ENCODE measurements at places on chromosomes 7 and 10.
A peak's percentile ranks its signal among the peaks of the same experiment; 100 is the strongest.

- DNase-seq, result no peak
Measured at GRCh38 chr7:41967156-41967555, 264.3 kb upstream of the INHBA start.

DNA sequence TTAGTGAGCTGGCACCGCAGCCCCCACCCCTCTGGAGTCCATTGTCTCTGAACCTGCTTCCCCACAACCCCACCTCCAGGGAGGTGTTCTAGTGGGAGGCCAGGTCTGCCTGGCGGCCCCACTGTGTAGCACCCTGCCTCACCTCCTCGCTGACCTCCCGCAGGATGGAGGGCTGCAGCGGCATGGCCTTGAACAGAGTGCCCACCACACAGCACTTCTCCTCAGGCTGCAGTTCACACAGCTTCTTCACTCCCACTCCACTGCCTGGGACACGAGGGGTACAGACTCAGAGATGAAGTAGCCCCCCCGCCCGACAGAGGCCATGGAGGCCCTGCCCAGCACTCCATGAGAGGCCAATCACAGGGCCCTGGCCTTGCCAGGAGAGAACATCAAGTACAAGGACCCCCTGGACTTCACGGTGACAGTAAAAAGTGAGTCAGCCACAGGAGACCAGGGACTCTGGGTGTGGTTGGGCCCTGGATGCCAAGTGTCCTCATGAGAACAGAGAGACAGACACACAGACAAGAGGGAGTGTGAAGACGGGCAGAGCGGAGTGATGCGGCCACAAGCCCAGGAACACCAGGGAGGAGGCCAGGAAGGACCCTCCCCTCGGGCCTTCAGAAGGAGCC is 5.4 kb downstream of the POLD2 start:
- DNase-seq, result no peak

GRCh38 chr7:41037691-41038090 is 665.2 kb downstream of the INHBA start:
- DNase-seq, result no peak

- DNase-seq, result peak; percentile 27
Measured at GRCh38 chr10:103231047-103231551, 14.6 kb upstream of the RPEL1 start.

DNA sequence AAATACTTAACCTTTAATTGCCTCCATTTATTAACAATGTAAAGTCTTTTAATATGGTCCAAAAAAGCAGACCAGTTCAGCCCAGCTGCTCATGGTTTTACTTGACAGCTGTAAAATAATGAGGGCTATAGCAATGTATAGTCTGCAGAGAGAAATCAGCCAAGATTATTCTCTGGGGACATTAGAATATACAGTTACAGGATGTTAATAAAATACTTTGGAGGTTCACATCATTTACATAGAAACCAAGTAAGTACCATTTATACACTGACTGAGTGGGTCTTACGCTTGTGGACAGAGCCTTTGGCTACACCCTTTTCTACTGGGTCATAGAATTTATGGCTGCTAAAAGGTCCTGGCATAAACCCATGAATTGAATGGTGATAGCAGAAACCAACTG is 340.7 kb upstream of the CELF2 start:
- no peak for DNase-seq

GRCh38 chr7:107933386-107934013 is 42.5 kb downstream of the DLD start:
- DNase-seq, result no peak

DNA sequence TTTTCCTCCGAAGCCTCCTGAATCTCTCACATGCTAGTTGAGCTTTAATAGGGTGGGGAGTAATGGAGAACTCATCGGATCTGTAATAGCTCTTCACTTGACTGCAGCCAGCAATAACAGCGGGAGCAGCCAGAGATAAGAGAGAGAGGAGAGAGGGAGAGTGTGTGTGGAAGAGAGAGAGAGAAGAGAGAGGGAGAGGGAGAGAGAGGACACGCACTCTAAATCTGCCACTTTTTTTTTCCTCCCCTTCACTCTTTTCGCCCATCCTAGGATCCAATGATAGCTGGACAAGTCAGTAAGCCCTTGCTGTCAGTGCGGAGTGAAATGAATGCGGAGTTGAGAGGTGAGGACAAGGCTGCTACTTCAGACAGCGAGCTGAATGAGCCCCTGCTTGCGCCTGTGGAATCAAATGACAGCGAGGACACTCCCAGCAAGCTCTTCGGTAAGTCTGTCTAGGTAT is 107.9 kb downstream of the POU6F2 start:
- DNase-seq, result no peak

DNA sequence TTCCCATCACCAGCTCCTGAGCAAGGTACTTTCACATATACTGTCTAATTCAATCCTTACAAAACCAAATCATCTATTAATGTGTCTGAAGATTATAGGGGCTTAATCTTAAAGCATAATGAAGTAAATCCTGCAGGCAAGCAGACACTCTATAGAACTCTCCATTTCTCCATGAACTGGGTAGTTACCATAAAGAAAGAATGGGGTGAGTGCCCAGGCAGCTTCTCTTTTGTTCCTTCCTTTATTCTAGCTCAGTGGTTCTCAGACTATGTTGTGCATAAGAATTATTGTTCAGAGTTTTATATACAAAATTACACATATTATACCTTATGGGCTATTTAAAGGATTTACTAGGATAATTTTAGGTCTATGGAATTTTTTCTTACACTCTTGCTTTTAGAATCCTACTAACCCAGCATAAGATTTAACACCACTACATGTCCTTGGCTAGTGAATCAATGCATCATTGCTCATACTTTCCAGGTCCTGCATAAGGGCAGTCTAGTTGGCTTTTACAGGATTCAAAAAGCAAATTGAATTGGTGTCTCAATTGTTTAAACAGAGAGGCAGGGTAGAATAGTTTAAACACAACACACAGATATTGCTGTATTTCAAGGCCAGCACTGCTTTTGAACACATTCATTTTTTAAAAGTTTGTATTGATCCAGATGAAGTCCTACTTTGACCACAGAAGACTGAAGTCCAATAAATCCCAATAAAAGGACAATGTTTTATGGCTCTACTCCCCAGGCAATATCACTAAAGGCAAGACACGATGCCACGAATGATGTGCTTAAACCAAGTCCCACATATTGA is 12.9 kb downstream of the SGCE start:
- DNase-seq, result no peak

GRCh38 chr10:61197057-61197456 is 253.1 kb upstream of the RHOBTB1 start:
- DNase-seq, result no peak

DNA sequence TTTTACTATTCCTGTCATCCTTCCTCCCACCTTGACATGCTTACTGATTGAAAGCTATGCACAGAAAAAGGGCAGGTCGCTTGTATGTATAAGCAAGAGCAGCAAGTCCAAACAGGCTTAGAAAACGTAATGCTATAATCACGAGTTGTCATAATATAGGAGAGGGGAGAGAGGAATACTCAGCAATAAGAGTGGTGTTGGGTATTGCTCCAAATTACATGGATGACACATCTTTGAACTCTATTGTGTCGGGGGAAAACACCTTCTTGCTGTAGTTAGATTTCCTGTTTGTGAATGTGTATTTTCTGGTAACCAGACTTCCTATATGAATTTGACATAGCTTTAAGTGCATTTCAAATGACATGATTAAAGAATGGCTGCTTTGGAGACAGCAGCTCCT is 7.5 kb downstream of the MET start:
- no peak for DNase-seq

- DNase-seq, result peak; percentile 45
Measured at GRCh38 chr10:21173802-21174714, 276.9 kb upstream of the NEBL start.

DNA sequence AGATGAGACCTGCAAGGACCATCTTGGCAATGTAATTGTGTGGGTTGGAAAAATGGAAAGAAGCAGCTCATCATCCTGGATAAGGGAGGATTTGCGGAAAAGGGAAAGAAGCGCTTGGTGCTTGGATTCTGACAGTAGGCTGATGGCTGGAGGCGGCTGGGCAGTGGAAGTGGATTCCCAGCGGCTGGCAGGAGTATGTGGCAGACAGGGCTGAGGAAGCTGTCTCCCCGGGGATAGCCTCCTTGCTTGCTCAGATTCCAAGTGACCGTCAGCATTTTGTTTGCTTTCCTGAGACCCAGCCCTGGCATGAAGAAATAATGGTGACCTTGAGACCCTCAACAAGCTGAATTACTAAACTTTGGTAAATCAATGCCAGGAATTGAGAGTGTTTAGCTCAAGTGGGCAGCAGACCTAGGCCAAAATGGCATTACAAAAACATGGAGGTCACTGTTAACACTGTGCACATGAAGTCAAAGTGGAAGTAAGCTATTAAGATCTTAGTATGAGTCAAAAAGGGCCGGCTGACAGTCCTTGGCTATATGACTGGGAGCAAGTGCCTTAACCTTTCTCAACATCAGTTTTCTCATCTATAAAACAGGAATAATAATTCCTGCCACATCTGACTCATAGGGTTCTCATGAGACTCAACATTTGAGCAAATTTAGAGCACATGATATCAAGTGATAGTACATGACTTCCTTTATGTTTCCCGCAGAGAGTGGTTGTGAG is 21.3 kb downstream of the SLC25A28 start:
- DNase-seq, result no peak

GRCh38 chr10:88152728-88153133 is 289.3 kb downstream of the PTEN start:
- DNase-seq, result no peak

DNA sequence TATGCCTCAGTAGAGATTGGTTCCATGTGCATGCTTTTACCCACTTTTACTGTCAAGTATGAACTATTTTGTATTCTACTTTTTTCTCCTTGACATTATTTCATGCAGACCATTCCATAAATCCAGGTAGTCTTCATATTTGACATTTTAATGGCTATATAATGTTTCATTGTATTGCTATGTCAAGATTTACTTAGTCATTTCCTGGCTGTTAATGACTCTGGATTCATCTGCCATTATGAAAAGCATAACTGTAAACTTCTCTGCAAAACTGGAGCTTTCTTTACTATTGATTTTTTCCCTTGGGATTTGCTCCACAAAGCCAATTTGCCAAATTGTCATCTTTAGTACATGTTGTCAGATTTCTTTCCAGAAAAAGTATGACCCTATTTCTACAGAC is 6.8 kb upstream of the MSRB2 start:
- DNase-seq, result no peak

GRCh38 chr10:45053569-45054100 is 52.9 kb downstream of the ZNF22 start:
- DNase-seq, result no peak

DNA sequence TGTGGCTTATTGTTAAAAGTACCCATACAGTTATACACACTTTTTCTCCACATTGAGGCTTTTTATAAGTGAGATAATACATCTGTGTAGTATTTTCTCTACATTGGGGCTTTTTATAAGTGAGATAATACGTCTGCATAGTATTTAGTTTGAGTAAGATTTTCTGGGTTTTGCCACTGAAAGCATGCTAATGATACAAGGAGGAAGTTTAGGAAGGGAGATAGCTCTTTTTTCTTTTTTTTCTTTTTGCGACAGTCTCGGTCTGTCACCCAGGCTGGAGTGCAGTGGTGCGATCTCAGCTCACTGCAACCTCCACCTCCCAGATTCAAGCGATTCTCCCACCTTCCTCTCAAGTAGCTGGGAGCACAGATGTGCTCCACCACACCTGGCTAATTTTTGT is 13.3 kb downstream of the FAM107B start:
- no peak for DNase-seq

DNA sequence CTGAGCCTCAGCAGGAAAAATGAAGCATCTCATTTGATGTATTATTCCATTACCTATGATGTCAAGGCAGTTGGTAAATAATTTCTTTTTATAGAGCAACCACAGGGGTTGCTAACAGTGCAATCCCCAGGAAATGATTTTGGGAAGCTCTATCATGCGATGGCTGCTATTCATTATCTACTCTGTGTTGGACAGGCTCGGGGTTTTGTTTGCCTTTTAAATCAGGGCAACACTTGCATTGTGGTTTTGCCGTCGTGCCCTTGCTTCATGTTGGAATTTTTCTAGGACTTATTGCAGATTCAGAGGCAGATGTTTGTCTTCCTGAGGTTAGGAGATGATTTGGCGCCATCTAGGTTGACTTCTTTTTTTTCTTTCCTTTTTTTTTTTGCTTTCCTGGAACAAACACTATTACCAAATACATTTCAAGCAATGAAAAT is 128.4 kb downstream of the BICC1 start:
- peak; percentile 16 for DNase-seq

DNA sequence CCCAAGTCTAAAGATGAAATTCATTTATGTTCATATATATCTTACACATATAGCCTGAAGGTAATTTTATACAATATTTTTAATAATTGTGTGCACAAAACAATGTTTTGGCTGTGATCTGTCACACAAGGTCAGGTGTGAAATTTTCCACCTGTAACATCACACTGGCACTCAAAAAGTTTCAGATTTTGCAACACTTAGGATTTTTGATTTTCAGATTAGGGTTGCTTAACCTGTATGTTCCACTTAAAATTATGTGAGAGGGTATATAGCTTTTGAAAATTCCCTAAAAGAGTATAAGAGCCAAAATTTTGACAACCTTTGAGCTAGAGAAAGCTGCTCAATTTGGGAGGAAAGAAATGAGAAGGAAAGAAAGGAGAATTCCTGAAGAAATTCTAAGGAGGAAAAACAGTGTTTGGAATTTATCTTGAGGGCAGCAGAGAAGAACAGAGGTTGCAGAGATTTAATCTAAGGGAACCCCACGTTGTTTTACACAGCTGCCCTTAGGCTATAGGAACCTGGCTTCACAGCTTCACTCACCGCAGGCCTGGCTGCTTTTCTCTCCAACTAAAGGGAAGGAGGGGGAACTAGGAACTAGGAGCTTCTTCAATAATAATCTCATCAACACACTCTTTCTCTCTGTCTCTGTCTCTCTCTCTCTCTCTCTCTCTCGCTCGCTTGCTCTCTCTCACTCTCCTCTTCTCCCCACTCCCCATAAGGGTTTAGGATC is 8.5 kb downstream of the VOPP1 start:
- DNase-seq, result no peak

GRCh38 chr10:93071674-93072224 is 1.9 kb upstream of the CYP26A1 start:
- DNase-seq, result peak; percentile 98

- DNase-seq, result peak; percentile 15
Measured at GRCh38 chr7:106793015-106793975, 71.8 kb upstream of the PIK3CG start.

- DNase-seq, result no peak
Measured at GRCh38 chr7:141511676-141512396, 39.4 kb upstream of the AGK start.

GRCh38 chr10:14478604-14479003 is 147.9 kb upstream of the FRMD4A start:
- peak; percentile 12 for DNase-seq
